ENCODE measurements at places on chromosomes 11 and 22.

DNA sequence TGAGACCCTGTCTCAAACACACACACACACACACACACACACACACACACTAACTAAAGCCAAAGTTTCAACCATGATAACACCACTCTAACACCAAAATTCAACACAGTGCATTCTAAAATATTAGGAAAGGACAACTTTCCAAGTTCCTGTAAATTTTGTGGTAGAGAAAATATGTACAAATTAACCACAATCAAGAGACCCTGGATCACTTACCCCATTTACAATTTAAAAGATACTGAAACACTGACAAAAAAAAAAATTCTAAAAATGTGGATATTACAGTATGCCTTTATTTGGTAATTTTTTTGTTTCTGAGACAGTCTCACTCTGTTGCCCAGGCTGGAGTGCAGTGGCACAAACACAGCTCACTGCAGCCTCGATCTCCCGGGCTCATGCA lies 9.7 kb downstream of the MRTFA start:
- DNase-seq = no peak

DNA sequence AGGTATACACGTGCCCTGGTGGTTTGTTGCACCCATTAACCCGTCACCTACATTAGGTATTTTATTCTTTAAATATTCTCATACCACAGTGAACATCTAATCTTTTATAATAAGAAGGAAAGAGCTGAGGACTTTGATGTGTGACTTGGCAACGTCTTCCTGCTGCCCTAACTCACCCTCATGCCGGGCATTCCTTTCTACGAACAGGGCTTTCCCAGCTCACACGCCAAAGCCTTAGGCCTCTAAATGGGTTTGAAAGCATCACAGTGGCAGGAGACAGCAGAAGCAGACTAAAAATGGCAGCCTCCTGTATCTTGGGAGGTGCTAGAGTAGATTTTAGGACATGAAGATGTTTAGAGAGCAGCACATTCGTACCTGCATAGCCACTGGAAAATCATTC lies 52.6 kb downstream of the CLTCL1 start:
- no peak for DNase-seq

DNA sequence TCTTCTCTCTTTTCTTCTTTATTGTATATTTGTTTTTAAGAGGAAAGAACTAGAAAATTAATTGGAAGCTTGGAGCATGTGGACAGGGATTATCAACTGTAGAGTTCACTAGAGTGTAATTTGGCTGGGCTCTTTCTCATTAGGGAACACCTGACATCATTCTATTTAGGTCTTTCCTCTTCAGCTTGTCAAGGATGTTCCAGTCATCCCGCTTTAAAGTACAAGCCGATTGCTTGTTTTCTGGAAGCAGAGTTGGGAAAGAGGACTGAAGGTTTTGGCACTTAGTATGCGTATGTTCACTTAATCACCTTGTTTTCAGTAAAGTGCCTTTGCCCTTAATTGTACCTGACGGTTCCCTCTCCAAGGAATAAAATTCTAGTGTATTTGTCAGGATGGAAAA lies 111.6 kb downstream of the WNT11 start:
- DNase-seq = no peak

- DNase-seq = no peak
Measured at GRCh38 chr11:61542705-61543104, 34.2 kb downstream of the LRRC10B start.

DNA sequence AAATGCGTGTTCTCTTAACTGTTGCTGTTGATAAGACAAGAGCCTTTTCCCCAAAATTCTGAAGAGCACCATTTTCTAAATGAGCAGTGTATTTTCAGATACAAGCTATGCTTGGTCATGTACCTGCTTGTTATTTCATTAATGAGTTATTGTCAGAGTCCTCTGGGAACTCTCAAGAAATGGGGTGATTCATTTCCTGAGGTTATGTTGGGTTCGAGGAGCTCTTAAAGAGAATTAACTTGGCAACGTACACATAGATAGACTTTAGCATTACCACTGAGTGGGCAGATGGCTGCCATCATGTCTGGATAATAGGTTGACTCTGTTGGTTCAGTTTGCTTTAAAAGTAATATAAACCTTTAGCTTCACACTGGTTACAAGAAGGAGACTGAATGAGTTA lies 87.9 kb upstream of the SORL1-AS1 start:
- DNase-seq = no peak

DNA sequence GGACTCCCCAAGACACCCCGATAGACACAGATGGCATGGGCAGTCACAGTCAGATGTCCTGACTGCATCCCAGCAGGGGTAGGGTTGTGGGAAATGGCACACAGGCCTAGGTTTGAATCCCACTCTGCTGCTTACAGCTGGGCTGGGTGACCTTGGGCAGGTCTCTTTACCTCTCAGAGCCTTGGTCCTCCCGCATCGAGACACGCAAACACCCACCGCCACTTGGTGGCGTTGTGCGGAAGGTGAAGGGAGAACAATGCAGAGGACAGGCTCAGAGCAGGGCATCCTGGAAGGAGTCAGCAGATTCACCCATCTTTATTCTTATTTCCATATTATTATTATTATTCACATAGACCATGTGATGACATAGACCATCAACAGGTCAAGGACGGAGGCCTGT lies 140.5 kb downstream of the MIAT start:
- no peak for DNase-seq

DNA sequence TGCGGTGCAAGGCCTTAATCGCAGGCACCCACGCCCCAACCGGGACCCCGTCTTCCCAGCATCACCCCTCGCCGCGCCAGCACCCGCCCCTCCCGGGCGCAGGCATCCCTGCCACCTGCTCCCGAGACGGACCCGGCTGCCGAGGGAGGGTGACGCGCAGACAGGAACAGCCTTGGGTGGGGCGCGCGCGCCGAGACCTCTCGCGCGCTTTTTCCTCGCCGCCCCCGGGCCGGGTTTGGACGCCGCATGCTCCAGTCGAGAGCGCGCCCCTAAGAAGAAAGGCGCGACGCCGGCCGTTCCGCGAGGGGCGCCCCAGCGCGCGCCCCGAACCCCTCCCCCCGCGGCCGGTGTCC lies 504 bp downstream of the CFL1 start:
- DNase-seq = no peak

GRCh38 chr11:19597876-19598275 lies 114.8 kb upstream of the NAV2 start:
- no peak for DNase-seq

GRCh38 chr11:62705413-62705812 lies 1.8 kb downstream of the BSCL2 start:
- DNase-seq = no peak

DNA sequence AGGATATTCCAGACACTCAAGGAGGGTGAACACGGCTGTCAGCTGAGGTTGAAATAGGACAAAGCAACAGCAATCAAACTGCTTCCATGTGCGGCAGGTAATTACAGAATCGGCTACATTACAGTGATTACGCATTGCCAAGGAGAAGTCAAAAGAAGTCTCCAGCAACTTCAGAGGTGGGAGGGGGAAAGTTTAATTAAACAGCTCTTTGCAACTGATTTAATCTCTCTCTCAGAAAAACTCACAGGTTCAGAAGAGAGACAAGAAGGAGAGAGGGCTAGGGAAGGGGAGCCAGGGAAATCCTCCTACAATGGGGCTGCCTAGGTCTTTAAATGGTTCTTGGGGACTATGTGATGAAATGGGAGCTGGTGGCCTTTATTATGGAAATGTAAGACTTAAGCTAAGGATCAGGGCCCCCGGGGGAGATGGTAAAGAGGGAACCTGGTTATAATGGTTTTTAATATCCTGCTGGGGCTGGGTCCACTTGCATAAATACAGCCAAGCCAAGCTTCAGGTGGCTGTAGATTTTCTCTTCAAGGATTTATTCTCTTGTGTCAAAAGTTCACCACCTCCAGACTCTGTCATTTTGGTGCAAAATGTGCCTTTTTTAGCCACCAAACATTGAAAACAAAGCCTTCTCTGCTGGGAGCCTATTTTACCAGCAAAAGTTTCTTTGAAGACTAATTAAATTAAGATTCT lies 354.7 kb upstream of the NARS2 start:
- no peak for DNase-seq

GRCh38 chr11:43576803-43577521 lies 103.6 kb upstream of the HSD17B12 start:
- DNase-seq = no peak

All from AG09309 (cell line).